Heart right ventricle (tissue), 16 donors: ENCODE measurements at places on chromosomes 7 and 10. TPM values are rescaled to one million over a fixed set of nuclear protein-coding genes. Genes with fewer than 3 reads are reported as not detected.

The CPXM2 gene
- polyA plus RNA-seq = 2.7 TPM

The AZGP1 gene
- 183 TPM for polyA plus RNA-seq

The ARL3 gene
- 15.8 TPM for polyA plus RNA-seq

The PNLIPRP2 gene
- polyA plus RNA-seq = not detected

The TFEC gene
- polyA plus RNA-seq = 2.3 TPM

The NPSR1 gene
- not detected for polyA plus RNA-seq

The LIPN gene
- 0.06 TPM for polyA plus RNA-seq

The COBL gene
- polyA plus RNA-seq = 25.6 TPM

The HOXA5 gene
- not detected for polyA plus RNA-seq

The CCDC6 gene
- polyA plus RNA-seq = 4.4 TPM

The CFAP46 gene
- polyA plus RNA-seq = 0.36 TPM

The MUC12 gene
- polyA plus RNA-seq = not detected

The PDZD7 gene
- 0.66 TPM for polyA plus RNA-seq

The CPN1 gene
- not detected for polyA plus RNA-seq

The RBAK gene
- polyA plus RNA-seq = 6.8 TPM

The NSUN6 gene
- 13.5 TPM for polyA plus RNA-seq

The KIF11 gene
- 0.29 TPM for polyA plus RNA-seq

The DDX50 gene
- polyA plus RNA-seq = 15.8 TPM

The TAS2R3 gene
- polyA plus RNA-seq = not detected

The LAMB1 gene
- polyA plus RNA-seq = 84.0 TPM

The DIP2C gene
- polyA plus RNA-seq = 8.6 TPM

The CPA1 gene
- not detected for polyA plus RNA-seq

The SPAG6 gene
- polyA plus RNA-seq = not detected

The C7orf57 gene
- not detected for polyA plus RNA-seq

The ELFN1 gene
- 5.7 TPM for polyA plus RNA-seq
